Activated CD8-positive, alpha-beta memory T cell treated with anti-CD3 and anti-CD28 coated beads for 48 hours (primary cell): ENCODE measurements at places on chromosomes 1 and 21.
A peak's percentile ranks its signal among the peaks of the same experiment; 100 is the strongest.

DNA sequence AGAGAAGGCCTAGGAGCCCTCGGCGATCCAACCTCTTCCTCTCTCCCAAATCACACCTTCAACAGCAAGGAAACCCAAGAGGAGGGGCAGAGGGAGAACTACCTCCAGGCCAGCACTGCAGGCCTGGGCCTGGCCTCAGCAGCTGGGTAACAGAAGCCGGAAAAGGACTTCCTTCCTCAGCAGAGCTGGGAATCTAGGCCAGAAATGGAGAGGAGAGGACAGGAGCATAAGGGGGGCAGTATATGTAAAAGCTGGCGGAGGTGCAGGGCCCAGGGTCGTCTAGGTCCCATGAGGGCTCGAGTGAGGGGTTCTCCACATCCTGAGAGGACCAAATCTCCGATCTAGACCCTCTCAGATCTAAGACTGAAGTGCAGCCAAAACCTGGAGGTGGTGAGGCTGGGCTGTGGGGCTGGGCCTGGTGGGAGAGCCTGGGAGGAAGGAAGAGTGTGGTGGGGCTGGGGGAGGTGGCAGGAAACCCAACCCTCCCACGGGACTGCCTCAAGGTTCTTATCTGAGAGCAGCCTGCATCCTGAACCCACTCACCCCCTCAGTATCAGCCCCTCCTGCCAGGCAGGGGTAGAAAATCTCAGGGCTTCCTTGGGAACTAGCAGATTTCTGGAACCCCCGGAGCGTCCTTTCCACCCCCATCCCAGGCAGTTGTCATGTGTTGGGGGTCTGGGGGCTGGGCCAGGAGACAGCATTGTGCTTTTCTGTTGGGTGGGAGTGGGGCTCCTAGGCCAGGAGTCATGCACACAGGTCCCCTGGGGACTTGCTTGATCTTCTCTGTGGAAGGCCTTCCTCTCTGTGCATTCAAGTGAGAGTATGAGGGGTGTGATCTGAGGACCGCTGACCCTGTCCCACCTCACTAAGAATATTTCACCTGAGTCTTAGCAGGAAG lies 33.0 kb downstream of the PIK3C2B start:
- DNase-seq = no peak

DNA sequence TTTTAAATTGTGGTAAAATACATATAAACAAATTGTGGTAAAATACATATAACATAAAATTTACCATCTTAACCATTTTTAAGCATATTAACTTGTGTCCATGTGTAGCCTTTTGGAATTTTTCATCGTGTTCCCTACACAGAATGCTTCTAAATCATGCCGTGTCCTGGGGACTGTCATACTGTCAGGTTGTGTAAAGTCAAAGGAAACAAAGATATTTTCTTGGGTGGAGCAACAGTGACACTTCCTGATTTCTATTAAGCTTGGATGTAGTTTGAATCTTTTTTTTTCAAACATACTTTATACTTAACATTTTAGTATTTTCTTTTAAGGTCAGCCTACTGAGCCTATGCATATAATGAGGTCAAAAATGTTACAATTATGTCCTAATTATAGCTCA lies 32.3 kb downstream of the DOP1B start:
- no peak for DNase-seq

GRCh38 chr1:117007719-117008013 lies 6.1 kb downstream of the CD101 start:
- no peak for DNase-seq

- no peak for DNase-seq
Observed at GRCh38 chr1:183239793-183240525, 53.9 kb downstream of the LAMC2 start.

- DNase-seq = no peak
Observed at GRCh38 chr1:209172286-209172685, 411.2 kb upstream of the CAMK1G start.

- no peak for DNase-seq
Observed at GRCh38 chr21:27673581-27673980, 706.7 kb upstream of the ADAMTS5 start.

DNA sequence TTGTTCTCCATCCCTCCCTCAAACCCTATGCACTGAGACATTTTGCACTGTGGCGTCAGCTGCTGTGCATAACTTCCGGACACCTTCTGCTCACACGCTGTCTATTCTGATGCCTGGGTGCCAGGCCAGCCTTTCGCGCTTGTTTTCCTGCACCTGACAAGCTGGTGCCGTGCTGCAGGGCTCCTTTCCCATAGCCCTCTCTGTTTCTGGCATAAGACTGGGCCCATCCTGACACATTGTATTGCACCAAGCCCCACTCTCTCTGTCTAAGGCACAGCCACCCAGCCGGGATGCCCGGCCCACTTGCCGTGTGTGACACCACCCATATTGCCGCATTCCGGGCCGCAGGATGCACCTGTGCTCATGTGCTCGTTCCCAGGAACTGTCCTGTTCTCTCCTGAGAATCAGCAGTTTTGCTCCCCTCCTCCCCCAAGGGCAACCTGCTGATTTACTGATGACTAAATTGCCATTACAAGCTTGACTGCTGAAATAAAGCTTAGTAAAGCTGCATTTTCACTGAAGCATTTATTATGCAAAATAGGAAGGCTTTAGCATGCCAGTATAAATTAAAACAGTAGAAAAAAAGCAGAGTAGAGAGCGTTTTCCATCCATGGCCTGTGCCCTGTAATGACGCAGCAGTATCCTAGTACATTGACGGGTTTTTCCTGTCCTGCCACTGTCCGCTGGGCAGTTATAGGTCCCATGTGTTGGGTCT lies 88.0 kb downstream of the CD247 start:
- no peak for DNase-seq

DNA sequence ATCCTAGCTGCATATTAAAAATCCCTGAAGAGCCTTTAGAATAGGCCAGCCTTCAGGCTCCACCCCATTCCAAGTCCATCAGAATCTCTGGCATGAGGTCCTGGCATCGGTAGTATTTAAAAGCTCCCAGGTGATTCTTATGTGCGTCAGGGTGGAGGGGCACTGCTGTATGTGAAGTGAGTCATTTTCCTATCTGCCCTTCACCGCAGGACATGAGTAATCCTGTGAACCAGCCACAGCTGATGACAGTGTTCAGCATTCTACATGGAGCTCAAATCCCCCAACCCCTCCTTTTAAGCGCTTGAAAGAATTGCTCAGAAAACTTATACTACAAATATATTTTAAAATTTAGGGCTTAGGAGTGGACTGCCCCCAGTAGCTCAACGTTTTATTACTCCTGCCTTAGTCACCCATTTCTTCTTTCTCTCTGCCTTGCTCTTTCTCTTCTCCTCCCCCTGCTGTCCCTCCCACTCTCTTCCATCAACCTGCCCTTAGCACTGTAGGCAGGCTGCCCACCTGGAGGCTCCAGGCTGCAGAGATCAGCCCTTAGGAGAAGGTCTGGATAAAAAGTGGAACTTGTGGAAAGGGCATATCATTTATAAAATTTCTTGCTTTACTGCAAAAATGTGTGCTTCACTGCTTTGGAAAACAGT lies 73.8 kb upstream of the ZNF281 start:
- peak; percentile 20 for DNase-seq

DNA sequence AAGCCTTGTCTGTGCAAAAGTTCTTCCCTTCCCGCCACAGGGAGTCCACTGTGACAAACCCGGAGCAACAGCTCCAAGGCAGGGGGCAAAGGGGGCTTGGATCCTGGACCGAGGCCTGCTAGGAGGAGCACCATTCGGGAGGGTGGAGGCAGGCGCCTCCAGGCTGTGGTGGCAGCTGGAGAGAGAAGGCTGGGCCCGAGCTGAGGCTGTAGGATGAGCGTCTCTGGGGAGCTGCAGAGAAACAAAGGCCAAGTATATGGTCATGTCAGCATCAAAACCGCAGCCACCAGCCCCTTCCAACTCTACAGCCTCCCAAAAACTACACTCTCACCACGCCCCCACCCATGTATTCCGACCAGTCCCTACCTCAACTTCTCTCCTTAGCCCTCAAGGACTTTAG lies 579 bp downstream of the SH3BP5L start:
- no peak for DNase-seq

- DNase-seq = no peak
Observed at GRCh38 chr1:49240709-49241221, 464.1 kb upstream of the BEND5 start.

GRCh38 chr21:28152732-28153131 lies 839.9 kb downstream of the LTN1 start:
- no peak for DNase-seq

- no peak for DNase-seq
Observed at GRCh38 chr1:243246916-243247315, 8.2 kb downstream of the CEP170 start.

GRCh38 chr1:36994868-36995267 lies 39.4 kb downstream of the GRIK3 start:
- DNase-seq = no peak

DNA sequence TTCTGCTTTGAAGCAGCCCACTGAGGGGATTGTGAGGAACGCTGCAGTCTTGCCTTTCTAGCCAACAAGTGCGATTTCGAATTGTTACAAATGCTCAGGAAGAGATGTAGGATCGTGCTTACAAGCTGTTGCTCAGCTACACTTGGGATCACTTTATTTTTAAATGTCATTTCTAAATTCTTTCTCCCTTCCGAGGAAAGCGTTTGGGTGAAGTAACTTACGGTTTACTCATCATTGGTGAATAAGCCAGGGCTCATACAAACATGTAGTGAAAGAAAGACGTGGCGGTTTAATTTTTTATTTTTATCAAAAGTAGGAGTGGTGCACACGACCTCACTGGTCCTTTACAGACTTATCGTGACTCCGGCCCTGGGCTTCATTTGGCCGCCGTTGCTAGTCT lies 386.6 kb downstream of the KIF26B start:
- no peak for DNase-seq
